ENCODE measurements at places on chromosomes 4 and X. TPM values are rescaled to one million over a fixed set of nuclear protein-coding genes. Genes with fewer than 3 reads are reported as not detected.

Gene SORBS2
- total RNA-seq, result not detected

Gene GAGE12F
- total RNA-seq, result not detected

Gene CT45A8
- total RNA-seq, result not detected

GRCh38 chrX:19739683-19740082 lies 147.7 kb downstream of the SH3KBP1 start:
- H3K4me1 ChIP-seq, result peaks cover 75% of the 10 kb centered on the region
- H3K36me3 ChIP-seq, result peaks cover 50% of the 10 kb centered on the region
- peak overlapping the region; percentile 85 for H3K27ac ChIP-seq

DNA sequence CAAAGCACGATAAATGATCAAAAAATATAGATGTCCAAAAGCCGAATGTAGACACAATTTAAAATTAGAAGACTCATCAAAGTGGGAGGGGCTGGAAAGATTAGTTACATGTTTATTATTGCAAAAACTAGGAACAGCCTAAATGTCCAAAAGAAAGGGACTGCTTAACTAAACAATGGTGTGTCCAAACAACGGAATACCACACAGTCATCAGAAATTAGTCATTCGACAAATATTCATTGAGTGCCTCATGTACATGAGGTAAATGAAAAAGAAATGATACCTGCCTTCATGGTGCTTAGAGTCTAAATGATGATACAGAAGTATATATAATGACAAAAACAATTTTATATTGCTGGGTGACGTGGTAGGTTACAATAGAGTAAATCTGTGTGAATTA lies 139.7 kb downstream of the MAML3 start:
- H3K4me1 ChIP-seq, result peaks cover 8% of the 10 kb centered on the region
- DNase-seq, result no peak
- peaks cover 3% of the 10 kb centered on the region for H3K27me3 ChIP-seq
- H3K27ac ChIP-seq, result no peak overlapping the region

- DNase-seq, result no peak
- H3K36me3 ChIP-seq, result no peaks in the 10 kb centered on the region
- H3K27ac ChIP-seq, result no peak overlapping the region
- peaks cover 16% of the 10 kb centered on the region for H3K4me1 ChIP-seq
These were observed 841 bp upstream of the FRMPD3 start for GRCh38 chrX:107448625-107448997.

GRCh38 chr4:115274545-115274944 lies 161.1 kb upstream of the NDST4 start:
- H3K4me3 ChIP-seq, result no peak overlapping the region
- H3K4me1 ChIP-seq, result peaks cover 3% of the 10 kb centered on the region
- no peak for DNase-seq
- H3K27ac ChIP-seq, result no peak overlapping the region

GRCh38 chr4:147011411-147011810 lies 65.7 kb upstream of the TTC29 start:
- no peak for DNase-seq
- H3K4me1 ChIP-seq, result no peaks in the 10 kb centered on the region
- no peak overlapping the region for H3K27ac ChIP-seq
- no peaks in the 10 kb centered on the region for H3K27me3 ChIP-seq
- no peaks in the 10 kb centered on the region for H3K36me3 ChIP-seq

- H3K27ac ChIP-seq, result no peak overlapping the region
- no peak overlapping the region for H3K4me3 ChIP-seq
- no peaks in the 10 kb centered on the region for H3K36me3 ChIP-seq
- peaks cover 12% of the 10 kb centered on the region for H3K27me3 ChIP-seq
These were observed 16.8 kb upstream of the SEL1L3 start for GRCh38 chr4:25879587-25879986.

GRCh38 chr4:106864231-106864630 lies 171.9 kb downstream of the DKK2 start:
- H3K4me3 ChIP-seq, result no peak overlapping the region
- no peak for DNase-seq

DNA sequence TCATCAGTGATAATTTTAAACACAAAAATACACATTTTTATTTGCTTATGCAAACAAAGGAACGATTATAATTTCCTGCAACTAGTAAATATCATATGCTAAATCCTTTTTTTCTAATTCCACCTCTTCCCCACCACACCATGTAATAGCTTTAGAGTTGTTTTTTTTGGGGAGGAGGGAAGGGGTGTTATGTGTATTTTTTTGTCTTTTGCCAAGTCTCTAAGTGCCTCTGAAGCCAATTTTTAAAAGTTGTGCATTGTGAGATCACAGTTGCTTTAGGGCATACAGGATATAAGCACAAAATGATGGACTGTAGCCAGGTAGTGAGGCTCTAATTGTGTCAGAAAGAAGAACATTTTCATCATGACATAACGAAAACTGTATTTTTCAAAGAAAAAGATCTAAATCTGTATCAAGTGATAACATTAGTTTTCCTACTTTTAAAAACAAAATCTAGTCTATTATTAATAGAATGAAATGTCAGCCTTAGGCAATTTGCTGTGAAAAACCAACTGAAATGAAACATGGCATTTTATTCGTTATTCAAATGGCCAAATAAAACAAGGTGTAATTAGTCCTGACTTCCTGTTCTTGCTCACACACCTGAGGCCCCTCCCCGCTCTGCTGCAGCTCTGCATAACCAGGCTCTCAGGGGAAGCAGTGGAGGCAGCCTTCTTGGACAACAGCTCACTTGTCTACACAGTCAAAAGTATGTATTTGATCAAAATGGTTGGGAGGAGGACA lies 157.4 kb downstream of the PALLD start:
- H3K27ac ChIP-seq, result no peak overlapping the region
- no peak for DNase-seq
- H3K4me1 ChIP-seq, result no peaks in the 10 kb centered on the region
- H3K27me3 ChIP-seq, result peaks cover 15% of the 10 kb centered on the region

DNA sequence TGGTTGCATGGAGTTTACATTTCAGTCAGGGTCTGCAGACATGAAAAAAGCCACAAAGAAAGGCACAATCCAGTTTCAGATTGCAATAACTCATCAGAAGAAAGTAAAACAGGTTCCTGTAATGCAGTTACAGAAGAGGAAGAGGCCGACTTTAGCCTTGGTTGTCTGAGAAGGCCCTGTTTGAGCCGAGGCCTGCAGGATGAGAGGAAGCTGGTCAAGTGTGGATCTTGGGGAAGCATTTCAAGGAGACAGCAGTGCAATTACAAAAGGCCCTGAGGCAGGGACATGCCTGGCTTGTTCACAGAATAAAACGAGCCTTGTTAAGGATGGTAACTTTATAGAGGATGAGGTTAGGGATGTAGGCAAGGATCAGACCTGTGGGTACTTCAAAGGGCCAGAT lies 62.4 kb downstream of the AFF2 start:
- H3K4me1 ChIP-seq, result peaks cover 6% of the 10 kb centered on the region
- DNase-seq, result no peak
- no peaks in the 10 kb centered on the region for H3K27me3 ChIP-seq
- H3K4me3 ChIP-seq, result no peak overlapping the region

GRCh38 chr4:172648471-172648870 lies 520.1 kb upstream of the GALNT7 start:
- no peak overlapping the region for H3K4me3 ChIP-seq
- no peak for DNase-seq
- H3K27ac ChIP-seq, result no peak overlapping the region
- no peaks in the 10 kb centered on the region for H3K36me3 ChIP-seq
